ENCODE measurements at places on chromosomes 16 and 17.

DNA sequence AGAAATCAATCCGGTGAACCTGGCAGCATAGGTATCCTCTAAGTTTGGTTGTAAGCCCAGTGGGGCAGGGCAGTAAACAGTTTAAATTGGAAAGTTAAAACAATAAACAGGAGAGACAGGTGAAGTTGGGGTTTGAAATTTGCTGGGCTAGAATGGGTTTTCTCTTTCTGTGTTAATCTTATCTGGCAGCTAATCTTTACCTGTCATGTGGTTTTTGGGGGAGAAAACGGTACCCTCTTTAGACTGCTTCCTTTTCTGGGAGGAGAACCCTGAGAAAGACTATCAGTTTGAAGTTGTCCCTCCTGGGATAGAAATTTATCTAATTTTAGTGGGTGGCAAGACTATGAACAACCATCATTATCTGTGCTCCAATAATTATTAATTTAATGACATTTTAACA lies 24.0 kb downstream of the CDH13 start:
- DNase-seq = no peak
- no peaks in the 10 kb centered on the region for H3K27me3 ChIP-seq
- H3K4me1 ChIP-seq = no peaks in the 10 kb centered on the region
- no peak overlapping the region for H3K4me3 ChIP-seq
- H3K27ac ChIP-seq = no peak overlapping the region
- no peaks in the 10 kb centered on the region for H3K36me3 ChIP-seq

GRCh38 chr16:69711115-69711740 lies 15.1 kb downstream of the NQO1 start:
- no peaks in the 10 kb centered on the region for H3K27me3 ChIP-seq
- H3K36me3 ChIP-seq = peaks cover 52% of the 10 kb centered on the region
- peak overlapping the region; percentile 2 for H3K27ac ChIP-seq
- DNase-seq = peak; percentile 63

DNA sequence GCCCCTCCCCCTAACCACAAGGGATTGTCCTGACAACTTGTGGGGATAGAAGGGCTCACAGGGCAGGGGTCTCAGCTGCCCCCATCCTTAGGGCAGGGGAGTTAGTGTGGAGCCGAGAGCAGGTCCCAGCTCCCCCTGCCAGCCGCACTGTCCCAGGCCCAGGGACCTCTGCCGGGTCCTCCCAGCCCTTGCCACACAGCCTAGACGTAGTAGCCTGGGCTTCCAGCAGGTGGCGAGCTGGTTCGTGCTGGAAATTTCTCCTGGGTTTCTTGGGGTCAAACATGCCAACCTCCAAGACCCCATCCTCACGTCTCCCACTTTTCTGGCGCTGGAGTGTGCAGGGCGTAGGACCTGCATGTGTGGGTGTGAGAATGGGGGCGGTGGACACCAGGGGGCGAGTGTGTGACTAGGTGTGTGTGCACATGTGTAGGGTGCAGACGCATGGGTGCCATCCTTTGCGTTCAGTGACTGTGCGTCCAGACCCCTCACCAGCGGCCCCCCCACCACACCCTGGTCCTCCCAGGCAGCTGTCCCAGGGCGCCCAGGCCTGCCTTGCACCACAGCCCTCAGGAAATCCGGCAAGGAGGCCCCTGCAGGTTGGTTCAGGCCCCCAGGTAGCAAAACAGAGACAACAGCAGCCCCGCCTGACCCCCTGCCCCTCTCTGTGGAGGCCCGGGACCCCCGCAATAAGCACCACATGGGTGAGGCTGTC lies 29.5 kb downstream of the SBK1 start:
- H3K4me1 ChIP-seq = no peaks in the 10 kb centered on the region
- no peak overlapping the region for H3K4me3 ChIP-seq
- H3K27me3 ChIP-seq = no peaks in the 10 kb centered on the region
- no peak overlapping the region for H3K27ac ChIP-seq
- DNase-seq = no peak
- H3K36me3 ChIP-seq = no peaks in the 10 kb centered on the region

DNA sequence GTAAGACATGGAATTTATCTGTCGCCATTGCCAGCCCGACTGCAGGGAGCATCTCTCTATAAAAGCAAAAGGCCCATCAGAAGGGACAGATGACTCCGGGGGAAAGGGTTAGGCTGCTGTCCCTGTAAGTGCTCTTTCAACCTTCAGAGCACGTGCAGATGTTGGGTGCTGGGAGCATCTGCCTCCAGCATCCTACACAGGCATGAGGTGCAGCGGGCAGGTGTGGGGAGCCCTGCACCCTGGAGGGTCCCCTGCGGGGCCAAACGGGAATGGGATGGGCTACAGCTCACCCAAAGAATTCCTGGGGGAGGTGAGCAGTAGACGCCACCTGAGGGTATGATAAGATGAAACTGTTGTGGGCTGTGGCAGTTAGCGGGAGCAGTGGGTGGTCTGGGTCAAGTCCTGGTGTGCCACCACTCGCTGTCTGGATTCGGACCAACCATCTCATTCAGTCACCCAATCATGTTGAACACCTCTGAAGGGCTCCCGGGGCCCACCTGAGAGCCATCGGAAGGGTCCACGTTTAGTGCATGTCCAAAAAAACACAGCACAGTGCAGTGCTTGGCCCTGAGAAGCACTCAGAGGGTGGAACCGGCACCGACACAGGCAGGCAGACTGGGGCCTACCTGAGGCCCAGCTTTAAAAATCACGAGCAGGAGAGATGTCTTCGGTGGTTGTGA lies 3.8 kb downstream of the SMCR8 start:
- H3K27ac ChIP-seq = no peak overlapping the region
- DNase-seq = no peak
- H3K4me1 ChIP-seq = peaks cover 31% of the 10 kb centered on the region
- H3K4me3 ChIP-seq = no peak overlapping the region

DNA sequence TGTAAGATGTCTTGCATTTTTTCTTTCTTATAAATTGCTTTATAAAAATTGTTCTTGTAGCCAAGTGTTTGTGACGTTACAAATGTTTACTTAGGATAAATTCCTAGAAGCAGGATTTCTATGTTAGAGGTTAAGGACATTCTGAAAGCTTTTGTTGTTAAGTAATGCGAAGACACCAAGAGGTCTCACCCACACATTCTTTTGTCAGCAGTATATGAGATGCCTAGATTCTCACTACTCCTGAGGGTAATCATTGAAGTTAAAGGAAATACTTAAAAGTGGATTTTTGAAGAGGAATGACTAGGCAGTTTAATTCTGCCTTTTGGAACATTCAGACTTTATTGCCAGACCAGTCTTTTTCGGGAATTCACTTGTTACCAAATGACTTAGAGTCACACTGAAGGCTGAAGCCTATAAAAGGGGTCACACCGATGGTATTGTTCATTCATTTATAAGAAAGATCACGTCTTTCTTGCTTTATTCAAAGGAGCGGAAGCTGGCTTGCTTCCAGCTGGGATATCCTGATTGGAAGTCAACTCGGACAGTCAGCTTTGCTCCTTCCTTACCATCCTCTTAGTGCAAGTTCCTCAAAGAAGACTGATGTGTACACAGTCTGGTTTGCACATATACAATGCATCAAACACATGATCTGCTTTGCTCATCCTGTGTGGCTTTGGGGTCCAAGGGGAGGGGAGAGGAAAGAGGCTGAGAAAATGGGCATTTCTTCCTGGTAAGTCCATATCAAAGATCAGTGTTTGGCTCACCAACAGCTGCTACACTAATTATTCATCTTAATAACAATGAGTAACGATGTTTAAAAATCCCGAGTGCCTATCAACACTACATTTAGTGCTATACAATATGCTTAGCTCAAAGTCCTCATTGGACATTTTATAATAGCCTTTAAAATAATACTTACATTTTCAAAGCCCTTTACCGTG lies 160.0 kb downstream of the MAP2K6 start:
- H3K27me3 ChIP-seq = no peaks in the 10 kb centered on the region
- peaks cover 31% of the 10 kb centered on the region for H3K4me1 ChIP-seq
- H3K4me3 ChIP-seq = no peak overlapping the region
- DNase-seq = no peak
- 0 out of 2 replicates have a peak, but pooled peaks cover 6% of the 10 kb centered on the region for H3K36me3 ChIP-seq
- peak overlapping the region; percentile 37 for H3K27ac ChIP-seq

- no peak overlapping the region for H3K4me3 ChIP-seq
- no peak overlapping the region for H3K27ac ChIP-seq
- no peaks in the 10 kb centered on the region for H3K27me3 ChIP-seq
- no peak for DNase-seq
- H3K36me3 ChIP-seq = no peaks in the 10 kb centered on the region
Measured at GRCh38 chr16:81803332-81803731, 24.2 kb downstream of the PLCG2 start.

GRCh38 chr17:2049333-2050299 lies 5.3 kb upstream of the HIC1 start:
- H3K4me1 ChIP-seq = peaks cover 20% of the 10 kb centered on the region
- H3K27ac ChIP-seq = no peak overlapping the region
- H3K4me3 ChIP-seq = peak overlapping the region; percentile 87
- H3K27me3 ChIP-seq = peaks cover 12% of the 10 kb centered on the region
- DNase-seq = no peak

GRCh38 chr17:54971147-54971546 lies 2.6 kb downstream of the STXBP4 start:
- peaks cover 24% of the 10 kb centered on the region for H3K4me1 ChIP-seq
- no peak for DNase-seq
- H3K27ac ChIP-seq = no peak overlapping the region
- peaks cover 3% of the 10 kb centered on the region for H3K36me3 ChIP-seq
- no peaks in the 10 kb centered on the region for H3K27me3 ChIP-seq
- no peak overlapping the region for H3K4me3 ChIP-seq

DNA sequence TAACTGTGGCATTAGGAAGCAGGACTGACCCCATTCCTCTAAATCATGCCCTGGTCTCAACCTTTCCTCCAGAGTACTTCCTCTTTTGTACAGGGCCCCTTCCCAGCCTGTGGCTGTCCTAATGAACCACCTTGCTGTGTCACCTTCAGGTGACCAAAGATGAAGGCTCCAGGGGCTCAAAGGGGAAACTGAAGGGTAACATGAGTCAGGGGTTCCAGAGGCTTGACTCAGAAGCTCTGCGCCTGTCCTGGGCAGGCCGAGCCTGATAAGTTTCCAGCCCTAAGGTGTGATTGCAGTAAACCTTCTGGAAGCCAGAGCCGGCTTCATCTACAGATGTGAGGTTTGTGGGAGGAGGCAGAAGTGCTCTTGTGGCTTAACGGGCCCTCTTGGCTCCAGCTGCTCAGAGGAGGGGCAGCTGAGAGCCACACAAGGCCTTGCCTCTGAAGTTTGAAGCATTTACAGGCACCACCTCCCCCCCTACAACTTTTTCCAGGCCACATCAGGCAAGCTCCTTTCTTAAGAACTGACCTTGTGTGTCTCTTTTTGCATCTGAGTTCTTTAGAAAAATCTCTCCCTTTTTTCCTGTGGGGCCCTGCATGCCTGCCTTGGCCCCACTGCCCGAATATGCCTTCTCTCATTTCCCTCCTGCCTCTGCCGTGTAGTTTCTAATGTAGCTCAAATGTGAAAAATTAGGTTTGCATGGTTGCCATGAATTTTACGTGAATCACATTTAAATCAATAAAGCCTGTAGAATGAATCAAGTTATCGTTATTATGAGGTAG lies 149.9 kb downstream of the CLEC16A start:
- no peak overlapping the region for H3K4me3 ChIP-seq
- H3K36me3 ChIP-seq = no peaks in the 10 kb centered on the region
- no peaks in the 10 kb centered on the region for H3K27me3 ChIP-seq
- peak overlapping the region; percentile 55 for H3K27ac ChIP-seq

- no peak overlapping the region for H3K4me3 ChIP-seq
- H3K36me3 ChIP-seq = no peaks in the 10 kb centered on the region
- DNase-seq = no peak
- peaks cover 88% of the 10 kb centered on the region for H3K27me3 ChIP-seq
- no peak overlapping the region for H3K27ac ChIP-seq
- H3K4me1 ChIP-seq = no peaks in the 10 kb centered on the region
Measured at GRCh38 chr17:45688353-45688752, 95.8 kb upstream of the CRHR1 start.

GRCh38 chr16:58789351-58789750 lies 55.2 kb upstream of the GOT2 start:
- no peaks in the 10 kb centered on the region for H3K36me3 ChIP-seq
- H3K4me3 ChIP-seq = no peak overlapping the region
- DNase-seq = no peak
- no peaks in the 10 kb centered on the region for H3K4me1 ChIP-seq
- H3K27ac ChIP-seq = no peak overlapping the region

GRCh38 chr17:65433157-65433556 lies 128.3 kb downstream of the AXIN2 start:
- no peaks in the 10 kb centered on the region for H3K27me3 ChIP-seq
- H3K27ac ChIP-seq = no peak overlapping the region
- H3K36me3 ChIP-seq = no peaks in the 10 kb centered on the region
- no peak for DNase-seq
- H3K4me1 ChIP-seq = no peaks in the 10 kb centered on the region
- H3K4me3 ChIP-seq = no peak overlapping the region
